ENCODE measurements at places on chromosomes 5 and 9.

DNA sequence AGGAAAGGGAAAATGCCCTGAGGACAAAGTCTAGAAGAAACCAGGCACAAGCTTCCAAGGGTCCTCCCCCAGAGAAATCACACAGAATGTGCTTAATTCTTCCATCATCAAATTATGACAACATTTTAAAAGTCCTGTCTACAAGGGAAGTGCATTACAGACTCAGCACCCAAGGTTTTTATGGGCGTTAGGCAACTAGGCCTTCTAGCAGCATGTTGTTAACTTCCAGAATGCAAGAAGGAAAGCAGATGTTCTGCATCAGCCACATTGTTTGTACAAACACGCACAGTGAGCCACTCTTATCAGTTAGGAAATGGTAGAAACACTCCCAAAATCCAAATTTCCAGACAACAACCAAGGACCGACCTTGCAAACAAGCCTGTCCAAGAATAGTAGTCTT lies 26.5 kb downstream of the SMC5 start:
- no peak for DNase-seq

GRCh38 chr5:178083922-178084321 lies 29.4 kb upstream of the N4BP3 start:
- DNase-seq, result no peak

DNA sequence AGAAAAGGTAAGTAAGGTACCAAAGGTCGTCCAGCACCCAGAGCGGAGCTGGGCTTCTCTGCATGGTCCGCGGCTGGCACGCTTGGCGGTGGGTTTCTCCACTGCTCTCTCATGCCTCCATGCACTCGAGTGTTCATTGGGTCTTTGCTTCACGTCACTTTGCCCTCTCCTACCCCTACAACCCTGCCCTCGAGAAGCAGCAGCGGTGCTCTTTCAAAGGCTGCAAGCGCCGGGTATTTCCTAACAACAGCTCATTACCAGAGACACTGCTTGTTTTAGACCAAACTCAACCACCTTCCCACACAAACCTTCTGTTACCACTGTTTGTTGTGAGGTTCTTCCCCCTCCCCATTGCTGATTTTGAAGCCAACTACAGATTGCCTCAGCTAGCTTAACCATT lies 21.5 kb upstream of the ZBTB34 start:
- DNase-seq, result no peak

- DNase-seq, result no peak
These were observed 210.7 kb downstream of the C9orf50 start for GRCh38 chr9:129410226-129410625.

- no peak for DNase-seq
These were observed 125.1 kb upstream of the PAM start for GRCh38 chr5:102629827-102630605.

GRCh38 chr9:98445576-98445975 lies 190.1 kb upstream of the TBC1D2 start:
- DNase-seq, result no peak

DNA sequence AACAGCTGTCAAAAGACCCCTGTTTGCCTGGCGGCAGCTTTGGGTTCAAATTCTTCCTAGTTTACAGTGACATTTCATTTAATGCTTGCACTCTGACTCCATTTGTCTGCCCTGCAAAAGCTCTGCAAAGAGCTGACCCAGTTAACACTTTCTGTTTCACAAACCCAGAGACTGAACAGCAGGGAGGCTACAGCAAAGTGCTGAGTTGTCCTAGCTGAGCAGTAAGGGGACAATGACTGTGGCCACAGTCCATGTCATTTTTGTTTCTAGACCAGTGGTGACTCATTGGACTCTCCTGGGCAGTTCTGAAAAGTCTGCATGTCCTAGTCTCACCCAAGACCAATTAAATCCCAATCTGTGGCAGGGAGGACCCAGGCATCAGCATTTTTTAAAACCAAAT lies 994.8 kb upstream of the WWC1 start:
- no peak for DNase-seq

DNA sequence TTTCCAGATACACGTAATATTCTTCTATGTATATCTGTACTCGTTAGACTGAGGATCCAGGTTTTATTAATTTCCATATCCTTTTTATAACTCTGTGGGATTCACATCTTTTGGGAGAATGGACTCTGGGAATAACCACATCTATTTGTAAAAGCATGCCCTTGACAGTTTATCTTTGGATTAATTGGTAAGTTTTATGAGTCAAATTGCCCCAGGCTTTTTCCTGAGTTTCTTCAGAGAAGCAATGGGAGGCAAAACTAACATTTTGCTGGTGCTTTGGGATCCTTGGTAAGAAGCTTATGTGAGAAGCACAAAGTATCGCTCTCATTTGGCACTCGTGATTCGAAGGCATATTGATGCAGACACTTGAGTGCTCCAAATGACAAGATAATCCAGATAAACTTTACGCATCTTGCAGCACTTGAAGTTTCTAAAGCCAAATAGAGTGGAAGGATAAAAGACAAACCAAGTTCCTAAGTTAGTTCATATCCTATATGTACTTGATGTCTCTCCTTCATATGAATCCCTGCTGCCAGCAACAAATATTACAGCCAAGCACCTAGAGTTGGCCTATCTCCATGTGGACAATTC lies 324.7 kb downstream of the TLE4 start:
- DNase-seq, result no peak

GRCh38 chr5:131379723-131380122 lies 115.9 kb downstream of the CDC42SE2 start:
- DNase-seq, result no peak

GRCh38 chr9:37410969-37411785 lies 11.3 kb upstream of the GRHPR start:
- no peak for DNase-seq

- DNase-seq, result no peak
These were observed 61.7 kb upstream of the NIPAL4 start for GRCh38 chr5:157398305-157398704.

DNA sequence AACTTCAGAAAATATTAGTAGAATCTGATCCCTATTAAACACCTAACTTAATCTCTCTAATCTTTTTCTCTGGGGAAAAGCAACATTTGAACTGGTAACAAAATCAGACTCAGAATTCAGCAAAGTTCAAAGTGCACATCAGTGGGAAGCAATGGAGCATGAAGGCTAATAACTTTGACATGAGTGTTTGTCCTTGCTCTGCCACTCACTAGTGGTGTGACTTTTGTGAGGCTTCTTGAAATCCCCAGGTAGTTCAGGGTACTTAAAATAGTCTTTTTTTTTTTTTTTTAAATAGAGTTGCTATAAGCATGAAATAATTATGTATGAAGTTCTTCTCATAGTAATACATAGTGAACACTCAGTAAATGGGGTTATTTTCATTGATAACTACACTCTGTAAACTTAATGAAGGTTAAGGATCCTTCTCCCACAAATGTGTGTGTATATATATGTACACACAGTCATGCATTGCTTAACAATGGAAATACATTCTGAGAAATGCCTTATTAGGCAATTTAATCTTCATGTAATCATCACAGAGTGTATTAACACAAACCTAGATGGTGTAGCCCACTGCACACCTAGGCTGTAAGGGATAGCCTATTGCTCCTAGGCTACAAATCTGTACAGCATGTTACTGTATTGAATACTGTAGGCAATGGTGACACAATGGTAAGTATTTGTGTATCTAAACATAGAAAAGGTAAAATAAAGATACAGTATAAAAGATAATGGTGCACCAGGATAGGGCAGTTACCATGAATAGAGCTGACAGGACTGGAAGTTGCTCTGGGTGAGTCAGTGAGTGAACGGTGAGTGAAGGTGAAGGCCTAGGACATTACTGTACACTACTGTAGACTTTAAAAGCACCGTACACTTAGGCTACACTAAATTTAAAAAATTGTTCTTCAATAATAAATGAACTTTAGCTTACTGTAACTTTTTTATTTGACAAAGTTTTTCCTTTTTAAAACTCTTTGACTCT lies 73.3 kb upstream of the HMHB1 start:
- DNase-seq, result no peak

GRCh38 chr5:88670461-88670860 lies 212.5 kb downstream of the MEF2C start:
- DNase-seq, result no peak
